ENCODE measurements at places on chromosomes 13 and 19. TPM values are rescaled to one million over a fixed set of nuclear protein-coding genes. Genes with fewer than 3 reads are reported as not detected.

Gene AP2S1
- 193 TPM for total RNA-seq

Gene KCNK6
- total RNA-seq = 3.9 TPM

- H3K27me3 ChIP-seq = no peaks in the 10 kb centered on the region
- peak overlapping the region; percentile 89 for H3K27ac ChIP-seq
- DNase-seq = no peak
- H3K36me3 ChIP-seq = no peaks in the 10 kb centered on the region
- peak overlapping the region; percentile 98 for H3K4me3 ChIP-seq
Observed at GRCh38 chr19:13841962-13842290, 35.0 kb upstream of the NANOS3 start.

DNA sequence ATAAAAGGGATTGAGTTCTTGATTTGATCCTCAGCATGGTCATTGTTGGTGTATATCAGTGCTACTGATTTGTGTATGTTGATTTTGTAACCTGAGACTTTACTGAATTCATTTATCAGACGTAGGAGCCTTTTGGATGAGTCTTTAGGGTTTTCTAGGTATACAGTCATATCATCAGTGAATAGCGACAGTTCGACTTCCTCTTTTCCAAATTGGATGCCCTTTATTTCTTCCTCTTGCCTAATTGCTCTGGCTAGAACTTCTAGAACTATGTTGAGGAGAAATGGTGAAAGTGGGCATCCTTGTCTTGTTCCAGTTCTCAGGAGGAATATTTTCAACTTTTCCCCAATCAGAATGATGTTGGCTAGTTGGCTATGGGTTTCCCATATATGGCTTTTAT is 27.0 kb downstream of the POMP start:
- no peaks in the 10 kb centered on the region for H3K36me3 ChIP-seq
- H3K27me3 ChIP-seq = no peaks in the 10 kb centered on the region
- DNase-seq = no peak
- H3K4me1 ChIP-seq = no peaks in the 10 kb centered on the region
- H3K27ac ChIP-seq = no peak overlapping the region

- H3K27ac ChIP-seq = no peak overlapping the region
- peaks cover 83% of the 10 kb centered on the region for H3K36me3 ChIP-seq
- no peak overlapping the region for H3K4me3 ChIP-seq
- DNase-seq = no peak
- no peaks in the 10 kb centered on the region for H3K27me3 ChIP-seq
- H3K4me1 ChIP-seq = peaks cover 3% of the 10 kb centered on the region
Observed at GRCh38 chr13:27432611-27433210, 8.3 kb downstream of the GTF3A start.

DNA sequence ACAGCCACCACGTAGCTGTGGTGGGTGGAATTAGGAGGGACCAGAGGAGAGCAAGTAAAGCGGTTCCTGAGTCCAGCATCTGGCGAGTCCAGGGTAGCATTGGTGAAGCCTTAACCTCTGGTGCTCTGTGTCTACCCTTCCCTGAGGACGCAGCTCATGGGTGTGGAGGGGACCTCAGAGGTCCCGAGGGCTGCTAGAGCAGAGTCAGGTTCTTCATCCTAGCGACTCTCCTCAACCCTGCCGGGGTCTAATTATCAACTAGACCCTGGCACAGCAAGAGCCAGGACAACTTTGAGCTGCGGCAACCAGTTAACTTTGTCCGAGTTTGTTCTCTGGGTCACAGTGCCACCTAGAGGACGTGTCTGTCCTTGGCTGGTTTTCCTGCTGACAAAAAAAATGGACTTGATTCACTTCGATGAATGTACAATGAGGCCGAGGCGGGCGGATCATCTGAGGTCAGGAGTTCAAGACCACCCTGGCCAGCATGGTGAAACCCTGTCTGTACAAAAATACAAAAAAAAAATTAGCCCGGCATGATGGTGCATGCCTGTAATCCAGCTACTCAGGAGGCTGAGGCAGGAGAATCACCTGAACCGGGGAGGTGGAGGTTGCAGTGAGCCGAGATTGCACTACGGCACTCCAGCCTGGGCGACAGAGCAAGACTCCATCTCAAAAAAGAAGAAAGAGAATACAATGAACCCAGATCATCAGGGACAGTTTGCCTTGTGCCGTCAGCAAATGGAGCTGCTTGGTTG is 25.0 kb downstream of the TSSK6 start:
- no peak overlapping the region for H3K4me3 ChIP-seq
- peaks cover 27% of the 10 kb centered on the region for H3K4me1 ChIP-seq
- H3K27me3 ChIP-seq = no peaks in the 10 kb centered on the region
- peak; percentile 83 for DNase-seq

DNA sequence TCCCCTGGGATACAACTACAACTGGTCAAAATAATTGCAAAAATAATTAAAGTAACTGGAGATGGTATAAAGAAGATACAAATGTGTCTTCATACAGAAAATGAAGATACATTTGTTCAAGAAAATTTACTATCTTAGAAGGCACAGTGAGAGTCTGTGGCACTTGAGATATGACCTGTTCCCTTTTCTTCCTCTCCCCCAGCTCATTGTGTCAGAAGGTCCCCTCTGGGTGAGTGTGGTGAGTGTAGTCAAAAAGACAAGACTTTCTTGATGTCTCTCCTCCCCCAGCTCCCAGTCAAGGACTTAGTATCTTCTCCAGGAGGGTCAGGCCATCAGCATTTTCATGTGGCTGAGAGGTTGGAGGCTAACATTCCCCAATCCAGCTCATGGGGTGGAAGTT is 51.7 kb downstream of the EDNRB start:
- no peak for DNase-seq
- H3K27ac ChIP-seq = no peak overlapping the region
- H3K4me3 ChIP-seq = no peak overlapping the region
- no peaks in the 10 kb centered on the region for H3K36me3 ChIP-seq
- no peaks in the 10 kb centered on the region for H3K27me3 ChIP-seq

- H3K27ac ChIP-seq = no peak overlapping the region
- no peaks in the 10 kb centered on the region for H3K4me1 ChIP-seq
- H3K4me3 ChIP-seq = no peak overlapping the region
- no peak for DNase-seq
Observed at GRCh38 chr13:84741253-84741652, 859.0 kb upstream of the SLITRK1 start.

Data from adrenal gland (tissue), 19 donors.